ENCODE measurements at places on chromosomes 1 and 21.

DNA sequence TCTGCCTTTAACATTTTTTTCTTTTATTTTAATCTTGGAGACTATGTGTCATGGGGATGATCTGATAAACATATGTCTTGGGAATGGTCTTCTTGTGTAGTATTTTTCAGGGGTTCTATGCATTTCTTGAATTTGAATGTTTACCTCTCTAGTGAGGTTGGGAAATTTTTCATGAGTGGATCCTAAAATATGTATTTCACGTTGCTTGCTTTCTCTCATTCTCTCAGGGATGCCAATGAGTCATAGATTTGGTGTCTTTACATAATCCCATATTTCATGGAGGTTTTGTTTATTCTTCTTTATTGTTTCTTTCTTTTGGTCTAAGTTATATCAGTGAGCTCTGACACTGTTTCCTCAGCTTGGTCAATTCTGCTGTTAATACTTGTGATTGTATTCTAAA is 1237.2 kb downstream of the PLA2G4A start:
- peak; percentile 30 for DNase-seq

GRCh38 chr1:109523706-109524105 is 14.2 kb upstream of the AMIGO1 start:
- no peak for DNase-seq

DNA sequence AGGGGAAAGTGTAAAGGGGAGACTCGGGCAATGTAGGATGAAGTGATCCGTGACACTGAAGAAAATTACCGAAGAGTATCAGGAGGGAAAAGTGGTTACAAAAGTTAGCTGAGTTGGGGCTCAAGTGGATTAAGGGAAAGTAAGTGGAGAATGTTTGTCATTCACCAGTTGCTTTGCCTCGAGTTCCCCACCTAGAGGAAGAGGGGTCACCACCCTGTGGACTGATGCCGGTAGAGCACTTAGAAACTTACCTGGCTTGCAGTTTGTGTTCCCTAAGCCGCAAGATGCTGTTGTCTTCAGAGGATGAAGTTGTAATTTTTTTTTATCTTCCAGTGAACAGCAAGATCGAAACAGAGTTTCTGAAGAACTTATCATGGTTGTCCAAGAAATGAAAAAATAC is 1.0 kb downstream of the PER3 start:
- DNase-seq = no peak

GRCh38 chr1:218634212-218634611 is 289.1 kb downstream of the TGFB2 start:
- DNase-seq = no peak

DNA sequence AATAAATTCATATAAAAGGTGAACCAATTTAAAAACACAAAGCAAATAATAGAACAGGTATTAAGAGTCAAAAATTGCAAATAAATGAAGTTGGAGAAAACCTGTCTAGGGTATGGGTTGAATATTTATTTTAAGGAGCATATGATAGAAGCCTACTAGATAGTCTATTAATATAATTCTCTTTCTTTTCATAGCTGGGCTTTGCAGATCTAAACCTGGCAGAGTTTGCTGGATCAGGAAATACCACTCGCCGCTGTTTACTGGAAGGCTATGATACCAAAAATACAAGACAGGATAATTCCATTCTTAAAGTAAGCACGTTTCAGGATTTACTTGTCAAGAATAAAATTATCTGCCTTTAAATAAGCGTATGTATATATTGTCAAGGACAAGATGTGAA is 48.9 kb downstream of the HENMT1 start:
- no peak for DNase-seq

DNA sequence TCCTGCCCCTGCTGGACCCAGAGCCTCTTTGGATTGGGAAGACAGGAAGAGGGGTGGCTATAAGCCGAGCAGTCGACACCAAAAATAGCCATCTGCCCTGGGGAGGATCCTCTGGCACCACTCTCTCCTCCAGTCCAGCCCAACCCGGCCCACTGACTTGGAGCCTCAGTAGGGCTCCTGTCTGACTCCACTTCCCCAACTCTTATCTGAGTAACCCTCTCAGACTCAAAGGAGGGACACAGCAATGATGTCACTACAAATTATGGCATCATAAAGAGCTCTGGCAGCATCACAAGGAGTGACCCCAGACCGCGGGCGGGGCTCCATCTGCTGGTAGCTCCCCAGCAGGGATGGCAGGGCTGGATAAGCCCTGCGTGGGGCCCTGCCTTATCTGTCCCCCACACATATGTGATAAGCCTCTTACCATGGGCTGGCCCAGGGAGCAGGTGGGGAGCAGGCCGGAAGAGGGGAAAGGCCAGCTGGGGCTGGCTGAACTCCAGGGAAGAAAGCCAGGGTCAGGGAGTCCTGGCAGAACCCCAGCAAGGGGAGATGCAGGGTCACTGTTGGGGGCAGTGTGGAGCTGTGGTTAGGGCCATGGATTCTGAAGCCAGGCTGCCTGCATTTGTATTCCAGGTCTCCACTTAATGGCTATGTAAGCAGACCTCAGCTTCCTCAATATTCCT is 4.6 kb upstream of the SLC6A9 start:
- DNase-seq = no peak

DNA sequence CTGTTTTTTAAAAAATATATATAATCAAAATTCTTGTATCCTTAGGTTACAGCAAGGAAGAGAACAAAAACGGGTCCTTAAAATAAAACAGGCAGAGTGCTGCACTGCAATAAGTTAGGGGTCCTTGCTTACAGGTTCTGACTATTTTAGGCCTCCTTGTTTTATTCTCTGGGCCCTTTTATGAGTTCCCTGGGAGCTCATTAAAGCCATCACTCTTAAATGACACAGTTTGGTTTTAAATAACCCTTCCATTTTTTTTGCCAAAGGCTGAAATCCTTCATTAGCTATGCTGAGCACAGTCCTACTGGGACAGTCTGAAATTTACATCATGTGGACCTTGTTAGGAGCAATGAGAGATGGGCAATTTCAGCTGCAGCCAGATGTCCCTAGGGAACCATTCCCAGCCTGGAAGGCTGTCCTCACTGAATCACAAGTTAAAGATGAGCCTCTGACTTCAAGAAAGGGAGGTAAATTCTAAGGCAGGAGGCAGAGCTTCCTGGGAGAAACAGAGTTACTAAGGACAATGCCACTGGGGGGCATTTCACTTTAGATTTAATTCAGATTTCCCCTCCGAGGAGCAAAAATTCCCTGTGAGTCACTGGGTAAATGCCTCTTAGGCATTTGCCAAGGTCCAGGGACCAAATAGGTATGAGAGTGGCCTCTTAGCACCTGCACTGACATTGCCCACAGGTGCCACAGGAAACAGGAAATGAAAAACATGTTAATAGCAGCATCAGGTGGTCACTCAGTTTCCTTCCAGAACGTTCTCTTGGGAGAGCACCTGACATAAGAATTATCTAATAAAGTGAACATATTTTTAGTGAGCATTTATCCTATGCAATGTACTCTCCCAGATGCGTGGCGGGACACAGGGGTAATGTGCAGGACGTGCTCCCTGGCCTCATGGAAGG is 3.8 kb upstream of the MUL1 start:
- no peak for DNase-seq

DNA sequence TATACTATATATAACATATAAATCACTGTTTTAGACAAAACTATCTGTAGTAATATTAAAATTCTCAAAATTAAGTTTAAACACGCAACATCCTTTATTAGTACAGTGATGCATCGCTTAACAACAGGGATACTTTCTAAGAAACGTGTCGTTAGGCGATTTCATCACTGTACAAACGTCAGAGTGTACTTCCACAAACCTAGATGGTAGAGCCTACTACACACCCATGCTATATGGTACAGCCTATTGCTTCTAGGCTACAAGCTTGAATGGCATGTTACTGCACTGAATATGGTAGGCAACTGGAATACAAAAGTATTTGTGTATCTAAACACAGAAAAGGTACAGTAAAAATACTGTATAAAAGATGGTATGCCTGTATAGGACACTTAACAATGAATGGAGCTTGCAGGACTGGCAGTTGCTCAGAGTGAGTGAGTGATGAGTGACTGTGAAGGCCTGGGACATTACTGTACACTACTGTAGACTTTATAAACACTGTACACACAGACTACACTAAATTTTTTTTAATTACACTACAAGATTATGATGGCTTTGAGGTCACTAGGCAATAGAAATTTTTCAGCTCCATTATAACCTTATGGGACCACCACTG is 10.5 kb downstream of the FOXJ3 start:
- no peak for DNase-seq

- DNase-seq = no peak
These were observed 34.0 kb downstream of the ADAM30 start for GRCh38 chr1:119862276-119862675.

GRCh38 chr1:38085666-38086330 is 39.2 kb upstream of the POU3F1 start:
- no peak for DNase-seq

DNA sequence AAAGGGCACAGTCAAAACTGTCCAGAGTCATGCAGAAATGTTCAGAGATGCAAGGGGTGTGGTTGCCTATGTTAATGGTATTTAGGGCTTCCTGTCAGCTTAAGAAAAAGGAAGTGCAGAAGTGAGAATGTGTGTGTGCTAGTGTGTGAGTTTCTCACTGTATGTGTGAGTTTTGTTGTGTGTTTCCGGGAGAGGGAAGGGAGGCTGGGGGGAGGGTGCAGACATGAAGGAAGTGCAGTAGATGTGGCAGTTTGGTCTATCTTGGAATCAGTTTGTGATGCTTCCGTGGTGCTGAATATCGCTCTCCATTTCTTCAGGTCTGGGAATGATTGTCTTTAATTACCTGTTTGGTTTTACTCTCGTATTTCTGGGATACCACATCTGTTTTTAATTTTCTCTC is 16.5 kb upstream of the ATP6V1G3 start:
- DNase-seq = no peak

GRCh38 chr1:182995894-182996293 is 27.3 kb upstream of the LAMC1 start:
- DNase-seq = no peak

- no peak for DNase-seq
These were observed at the start of gene NBL1 for GRCh38 chr1:19643602-19644394. Gene NBL1 (plus strand): TSS chr1:19644311. CDS start chr1:19655031, 10,720 bp downstream.

GRCh38 chr1:94707321-94708298 is 112.5 kb upstream of the SLC44A3 start:
- DNase-seq = no peak

GRCh38 chr1:180444522-180444921 is 57.9 kb downstream of the ACBD6 start:
- DNase-seq = no peak

GRCh38 chr1:37315371-37315846 is 159.0 kb upstream of the ZC3H12A start:
- no peak for DNase-seq

GRCh38 chr1:176878750-176879536 is 285.6 kb downstream of the ASTN1 start:
- DNase-seq = no peak

GRCh38 chr1:202765721-202766120 is 42.5 kb downstream of the KDM5B start:
- peak; percentile 1 for DNase-seq

DNA sequence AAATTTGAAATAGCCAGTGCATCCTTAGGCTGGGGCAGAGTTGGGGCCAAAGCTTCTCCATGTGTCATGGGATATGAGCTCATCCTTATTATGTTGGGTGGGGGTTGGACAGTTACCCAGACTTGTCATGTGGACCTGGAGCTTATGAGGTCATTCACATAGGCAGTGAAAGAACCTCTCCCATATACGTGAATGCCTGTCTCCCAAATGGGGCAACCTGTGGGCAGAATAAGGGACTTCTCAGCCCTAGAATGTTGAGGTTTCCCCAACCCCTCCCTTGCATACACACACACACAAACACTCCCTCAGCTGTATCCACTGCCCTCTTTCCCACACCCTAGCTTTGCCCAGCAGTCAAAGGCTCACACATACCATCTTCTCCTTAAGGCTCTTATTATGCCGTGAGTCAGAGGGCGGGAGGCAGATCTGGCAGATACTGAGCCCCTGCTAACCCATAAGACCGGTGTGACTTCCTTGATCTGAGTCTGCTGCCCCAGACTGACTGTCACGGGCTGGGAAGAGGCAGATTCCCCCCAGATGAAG is 2.3 kb upstream of the IVL start:
- DNase-seq = peak; percentile 99

DNA sequence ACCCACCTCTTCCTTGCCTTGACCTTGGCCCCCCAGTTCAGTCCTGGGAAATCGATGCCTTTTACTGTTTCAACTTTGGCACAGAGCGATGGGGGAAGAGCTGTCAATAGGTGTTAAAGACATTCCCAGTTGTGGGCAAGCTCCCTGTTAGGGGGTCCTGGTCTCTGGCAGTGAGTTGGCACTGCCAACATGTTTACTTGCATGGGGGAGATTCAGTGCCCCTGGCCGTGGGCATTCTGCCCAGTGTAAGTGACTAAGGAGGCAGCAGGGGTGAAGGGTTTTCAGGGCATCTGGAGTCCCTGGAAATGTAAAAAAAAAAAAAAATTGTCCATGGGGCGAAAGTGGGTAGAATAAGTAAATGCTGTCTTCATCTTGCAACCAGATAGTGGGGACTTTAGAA is 407.0 kb downstream of the PTPRU start:
- no peak for DNase-seq

GRCh38 chr1:11880911-11881748 is 22.4 kb upstream of the NPPB start:
- no peak for DNase-seq

- DNase-seq = no peak
These were observed 475 bp upstream of the TDRD10 start for GRCh38 chr1:154501423-154502065.

GRCh38 chr1:239841631-239842030 is 250.1 kb upstream of the FMN2 start:
- no peak for DNase-seq

- no peak for DNase-seq
These were observed 143.3 kb upstream of the JUN start for GRCh38 chr1:58927041-58927721.

- DNase-seq = no peak
These were observed 11.9 kb downstream of the ALX3 start for GRCh38 chr1:110058591-110058990.

GRCh38 chr1:6197746-6198427 is 1.5 kb downstream of the RPL22 start:
- no peak for DNase-seq

GRCh38 chr1:234913771-234914170 is 214.9 kb downstream of the TOMM20 start:
- no peak for DNase-seq

- peak; percentile 8 for DNase-seq
These were observed 36.5 kb downstream of the ZMYM1 start for GRCh38 chr1:35115459-35116383.

DNA sequence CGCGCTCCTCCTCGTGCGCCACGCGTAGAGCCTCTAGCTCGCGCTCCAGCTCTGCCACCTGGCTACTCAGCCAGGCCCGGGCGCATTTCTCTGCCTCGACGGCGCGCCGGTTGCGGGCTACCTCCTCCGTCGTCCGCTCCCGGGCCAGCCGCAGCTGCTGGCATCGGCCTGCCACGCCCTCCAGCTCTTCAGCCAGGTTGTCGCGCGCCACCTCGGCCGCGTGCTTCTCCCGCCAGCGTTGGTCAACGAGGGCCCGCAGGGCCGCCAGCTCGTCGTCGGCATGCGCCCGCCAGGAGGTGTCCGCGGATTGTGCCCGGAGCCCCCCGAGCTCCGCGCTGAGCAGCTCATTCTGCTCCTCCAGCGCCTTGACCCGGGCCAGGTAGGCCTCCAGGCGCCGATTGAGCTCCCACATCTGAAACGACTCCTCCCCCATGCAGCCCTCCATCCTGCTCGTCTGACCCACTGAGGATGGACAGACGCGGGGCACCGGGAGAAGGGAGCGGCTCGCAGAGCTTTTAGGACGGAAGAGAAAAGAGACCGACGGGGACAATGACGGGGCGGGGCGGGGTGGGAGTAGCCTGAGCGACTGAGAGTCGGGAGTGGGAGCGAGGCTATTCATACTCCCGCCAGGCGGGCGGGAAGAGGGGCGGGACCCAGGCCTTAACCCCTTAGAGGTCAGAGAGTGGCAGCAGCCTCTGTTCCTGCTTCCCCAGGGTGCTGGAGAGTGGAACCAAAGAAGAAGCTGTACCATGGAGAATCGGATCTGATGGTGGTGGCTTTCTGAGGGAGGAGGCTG is at the start of gene NES:
NES (minus strand) TSS at position 588 of the 796 bp plus-strand sequence; CDS start at position 445, 143 bp downstream.
- no peak for DNase-seq
